ENCODE measurements at places on chromosomes 4 and X.

GRCh38 chr4:182294451-182294850, 51.2 kb downstream of the TENM3 start:
- DNase-seq = no peak

GRCh38 chrX:49082271-49082871, 2.7 kb upstream of the WDR45 start:
- DNase-seq = no peak

DNA sequence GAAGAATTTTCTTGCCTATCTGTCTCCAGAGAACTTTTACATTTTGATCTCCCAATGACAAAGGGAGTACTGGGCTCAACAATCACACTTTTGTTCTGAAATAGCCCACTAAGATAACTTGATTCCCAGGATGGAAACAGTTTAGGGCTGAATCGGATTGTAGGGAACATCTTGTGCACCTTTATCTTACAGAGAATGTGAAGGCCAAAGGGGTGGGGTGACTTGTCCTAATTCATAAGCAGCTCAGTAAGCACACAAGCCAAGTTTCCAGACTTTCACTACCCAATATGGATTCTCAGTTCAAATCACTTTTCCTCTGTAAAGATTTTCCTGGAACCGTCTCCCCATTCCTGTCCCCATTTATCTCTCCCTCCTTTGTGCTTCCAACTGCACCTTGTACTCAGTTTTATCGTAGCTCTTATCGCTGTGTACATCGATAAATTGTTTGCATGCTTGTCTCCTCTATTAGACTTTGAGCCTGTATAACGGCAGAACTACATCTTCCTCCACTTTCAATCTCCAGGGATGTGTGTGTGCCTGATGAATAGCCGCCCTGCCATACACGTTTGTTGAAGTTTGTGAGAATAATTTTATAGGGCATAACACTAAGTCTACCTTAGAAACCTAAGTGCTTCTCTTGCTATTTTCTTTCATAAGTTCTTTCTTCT, 77.4 kb downstream of the MBNL3 start:
- no peak for DNase-seq

GRCh38 chrX:132199941-132200340, 19.3 kb downstream of the RAP2C start:
- no peak for DNase-seq

DNA sequence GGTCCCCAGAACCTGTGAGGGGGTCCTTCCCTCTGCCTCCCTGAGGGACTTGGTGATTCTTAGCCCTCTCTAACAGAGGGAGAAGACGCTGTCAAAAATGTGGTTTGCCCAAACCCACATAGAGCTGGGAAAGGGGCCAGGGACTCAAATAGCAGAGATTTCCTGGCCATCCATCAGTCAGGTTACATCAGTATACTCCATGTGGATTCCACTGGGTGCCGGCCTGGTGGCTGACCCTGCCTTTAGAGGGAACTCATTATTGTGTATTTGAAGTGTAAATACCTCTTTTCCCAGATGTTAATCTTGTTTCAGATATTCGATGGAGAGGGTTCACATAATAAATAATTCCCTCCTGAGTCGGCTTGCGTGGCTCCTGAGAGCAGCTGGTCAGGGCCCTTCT, 130.3 kb downstream of the TBL1X start:
- DNase-seq = no peak

GRCh38 chr4:124745985-124746801, 33.7 kb upstream of the ANKRD50 start:
- DNase-seq = no peak

GRCh38 chr4:3010998-3011397, 47.6 kb downstream of the GRK4 start:
- DNase-seq = no peak

DNA sequence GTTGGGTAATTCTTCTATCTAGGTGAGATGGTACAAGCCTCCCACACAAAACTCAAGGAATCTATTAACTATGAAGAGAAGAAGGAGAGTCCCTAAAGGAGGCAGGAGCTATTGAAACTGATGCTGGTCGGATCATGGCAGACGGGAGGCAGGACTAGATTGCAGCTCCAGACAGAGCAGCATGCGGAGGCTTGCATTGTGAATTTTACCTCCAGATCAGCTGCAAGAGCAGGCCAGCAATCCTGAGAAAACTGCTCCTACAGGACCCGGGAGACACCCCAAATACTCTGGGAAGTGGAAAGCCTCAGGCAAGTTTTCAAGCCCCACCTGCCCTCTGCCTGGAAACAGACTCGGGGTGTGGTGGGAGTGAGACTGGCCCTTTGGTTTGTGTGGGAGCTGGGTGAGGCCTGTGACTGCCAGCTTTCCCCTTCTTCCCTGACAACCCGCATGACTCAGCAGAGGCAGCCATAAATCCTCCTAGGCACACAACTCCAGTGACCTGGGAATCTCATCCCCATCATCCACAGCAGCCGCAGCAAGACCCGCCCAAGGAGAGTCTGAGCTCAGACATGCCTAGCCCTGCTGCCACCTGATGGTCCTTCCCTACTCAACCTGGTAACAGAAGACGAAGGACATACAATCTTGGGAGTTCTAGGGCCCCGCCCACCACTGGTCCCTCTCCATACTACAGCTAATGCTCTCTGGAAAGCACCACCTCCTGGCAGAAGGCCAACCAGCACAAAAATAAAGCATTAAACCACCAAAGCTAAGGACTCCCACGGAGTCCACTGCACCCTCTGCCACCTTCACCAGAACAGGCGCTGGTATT, 30.9 kb downstream of the GATB start:
- no peak for DNase-seq

GRCh38 chrX:6980981-6981380, 166.5 kb upstream of the STS start:
- no peak for DNase-seq

DNA sequence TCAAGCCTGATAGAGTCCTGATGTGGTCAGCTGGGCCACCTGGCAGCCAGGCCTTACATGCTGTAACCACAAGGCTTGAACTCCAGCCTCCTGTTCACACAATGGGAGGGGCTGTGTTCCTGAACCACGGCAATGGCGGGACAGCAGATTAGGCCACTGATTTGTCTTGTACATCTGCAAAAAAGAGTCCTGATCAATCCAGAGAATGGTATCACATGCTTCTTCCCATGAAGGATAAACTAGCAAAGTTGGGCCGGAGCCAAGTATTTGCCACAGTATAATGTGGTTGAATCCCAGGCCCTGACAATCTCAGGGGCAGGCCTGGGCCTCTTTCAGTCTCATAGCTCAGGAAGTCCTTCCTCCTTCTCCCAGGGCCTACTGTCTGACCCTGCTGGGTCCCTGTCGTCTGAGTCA, 2182.5 kb upstream of the AGA start:
- no peak for DNase-seq

DNA sequence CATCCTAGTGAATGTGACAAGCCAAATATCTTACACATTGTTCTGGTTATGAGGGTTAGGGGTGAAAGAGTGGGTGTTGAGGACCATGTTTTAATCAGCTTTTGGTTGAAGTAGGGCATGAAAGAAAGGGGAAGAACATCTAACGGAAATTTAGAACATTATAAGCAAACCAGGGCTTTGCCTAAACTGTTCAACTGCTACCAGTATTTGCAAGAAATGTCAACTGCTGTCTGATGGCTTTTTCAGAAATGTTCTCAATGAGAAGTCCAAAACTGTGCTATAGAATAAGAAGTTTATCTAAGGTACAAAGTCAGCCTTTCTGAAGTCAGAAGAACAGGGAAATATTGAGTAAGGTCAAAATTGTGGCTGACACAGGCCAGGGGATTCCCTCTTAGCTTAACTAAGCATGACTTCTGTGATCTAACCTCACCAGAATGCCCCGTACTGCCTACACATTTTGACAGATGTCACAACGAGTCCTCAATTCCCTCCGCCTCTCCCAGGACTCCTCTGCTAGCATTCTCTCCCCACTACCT, 67.1 kb downstream of the DTHD1 start:
- no peak for DNase-seq

- no peak for DNase-seq
Measured at GRCh38 chrX:44042751-44043150, 69.6 kb upstream of the NDP start.

- DNase-seq = no peak
Measured at GRCh38 chrX:140503238-140503601, 1.6 kb downstream of the SOX3 start.

GRCh38 chrX:10041383-10041782, 74.2 kb downstream of the CLDN34 start:
- DNase-seq = no peak

GRCh38 chr4:87216469-87216868, 3.9 kb downstream of the KLHL8 start:
- DNase-seq = no peak

DNA sequence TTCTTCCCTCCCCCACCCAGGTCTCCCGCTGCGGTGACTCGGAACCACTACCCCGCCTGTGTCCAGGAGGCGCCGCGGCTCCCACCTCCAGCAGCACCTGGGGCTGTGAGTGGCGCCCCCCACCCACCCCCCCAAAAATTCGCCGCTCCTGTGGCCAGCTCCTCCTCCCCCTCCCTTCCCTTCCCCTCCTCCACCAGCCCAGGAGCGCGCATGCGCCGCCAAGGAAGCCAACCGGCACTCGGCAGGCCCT, 278 bp downstream of the CLOCK start:
- DNase-seq = no peak

DNA sequence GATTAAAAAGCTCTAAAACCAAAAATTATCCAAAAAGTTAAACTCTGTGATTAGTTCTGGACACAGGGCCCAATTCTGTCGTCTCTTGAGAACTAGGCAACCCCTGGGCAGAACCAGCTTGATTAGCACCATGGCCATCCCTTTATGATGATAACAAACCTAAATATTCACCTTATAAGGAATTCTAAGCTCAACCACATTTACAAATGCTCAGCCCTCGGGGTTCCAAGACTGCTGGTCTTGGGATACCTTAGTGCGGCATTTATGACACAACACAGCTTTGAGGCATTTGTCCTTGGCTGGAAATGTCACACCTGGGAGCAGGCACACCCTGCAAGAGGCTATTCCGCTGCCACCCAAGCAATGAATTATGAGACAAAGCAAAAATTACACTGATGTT, 27.5 kb upstream of the NAP1L5 start:
- no peak for DNase-seq

DNA sequence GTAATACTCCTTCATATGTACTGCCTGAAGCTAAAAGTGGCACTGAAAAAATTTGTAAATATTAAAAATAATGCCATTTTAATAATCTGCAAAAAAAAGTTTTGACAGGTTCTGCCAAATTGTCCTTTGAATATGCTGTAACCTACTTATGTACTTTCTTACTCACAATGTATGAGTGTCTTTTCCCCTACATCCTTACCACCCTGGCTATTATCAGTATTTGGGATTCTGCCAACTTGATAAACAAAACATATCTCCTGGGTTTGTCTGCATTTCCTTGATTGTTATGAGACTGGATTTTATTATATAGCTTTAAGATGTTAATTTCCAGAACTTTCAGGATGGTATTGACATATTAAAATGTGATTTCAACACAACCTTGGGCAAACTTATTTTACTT, 187.9 kb downstream of the CHM start:
- no peak for DNase-seq

DNA sequence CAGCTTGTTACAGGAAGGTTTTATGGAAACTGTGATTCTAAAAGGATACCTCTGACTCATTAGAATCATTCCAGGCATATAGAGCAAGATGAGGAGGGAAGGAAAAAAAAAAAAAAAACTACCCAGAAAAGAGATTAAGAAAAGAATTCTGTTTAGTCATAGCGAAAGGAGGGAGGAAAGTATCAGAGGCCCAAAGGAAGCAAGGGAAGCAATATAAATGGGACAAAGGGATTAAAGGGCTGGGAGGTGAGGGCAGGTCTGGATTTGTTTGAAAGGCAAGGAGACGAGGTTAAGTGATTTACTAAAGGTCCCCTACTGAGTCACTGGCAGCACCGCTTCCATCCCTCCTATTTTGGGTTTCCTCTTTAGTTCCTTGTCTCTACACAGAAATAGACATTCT, 88.6 kb upstream of the IL1RAPL1 start:
- no peak for DNase-seq

DNA sequence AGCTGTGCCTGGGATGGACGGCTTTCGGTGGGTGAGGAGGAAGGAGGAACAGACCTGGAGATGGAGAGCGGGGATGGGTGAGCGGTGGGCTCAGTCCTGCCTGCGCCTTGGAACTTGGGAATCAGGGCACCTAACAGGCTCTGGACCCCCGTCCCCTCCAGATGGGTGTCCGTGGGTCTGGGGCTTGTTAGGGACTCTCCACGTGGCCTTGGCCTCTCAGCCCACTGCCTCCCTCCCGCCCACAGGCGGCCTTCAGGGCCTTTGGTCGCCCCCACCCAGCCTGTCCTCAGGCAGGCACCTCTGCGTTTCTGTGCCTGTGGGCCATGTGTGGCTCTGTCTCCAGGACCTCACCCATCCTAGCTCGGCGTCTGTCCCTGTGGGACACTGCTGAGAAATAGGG, 29.0 kb downstream of the TRMT44 start:
- no peak for DNase-seq

DNA sequence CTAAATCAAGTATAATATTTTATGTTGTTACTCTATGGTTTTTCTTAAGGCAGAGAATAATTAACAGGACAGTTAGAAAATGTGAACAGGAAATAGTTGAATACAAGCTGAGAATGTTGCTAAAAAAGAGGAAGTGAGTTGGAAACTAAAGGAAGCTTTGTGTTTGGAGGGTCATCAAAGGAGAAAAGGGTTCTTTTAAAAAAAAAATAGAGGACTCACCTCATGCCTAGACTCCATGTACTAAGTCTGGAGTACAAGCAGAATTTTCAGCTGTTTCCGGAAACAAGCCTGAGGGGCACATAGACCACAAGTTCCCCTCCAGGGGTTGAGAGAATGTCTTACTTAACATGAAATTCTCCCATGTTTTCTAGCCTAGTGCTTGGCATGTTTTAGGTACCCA, 20.1 kb upstream of the MAP7D3 start:
- no peak for DNase-seq

- DNase-seq = no peak
Measured at GRCh38 chr4:118783887-118784286, 52.0 kb downstream of the SEC24D start.

GRCh38 chr4:153148791-153149190, 55.5 kb upstream of the TRIM2 start:
- DNase-seq = no peak

GRCh38 chr4:162229670-162230069, 65.9 kb upstream of the FSTL5 start:
- DNase-seq = no peak

GRCh38 chr4:152522754-152523153, 13.1 kb downstream of the FBXW7 start:
- DNase-seq = no peak

- no peak for DNase-seq
Measured at GRCh38 chr4:73860181-73860580, 7.1 kb downstream of the PF4V1 start.

DNA sequence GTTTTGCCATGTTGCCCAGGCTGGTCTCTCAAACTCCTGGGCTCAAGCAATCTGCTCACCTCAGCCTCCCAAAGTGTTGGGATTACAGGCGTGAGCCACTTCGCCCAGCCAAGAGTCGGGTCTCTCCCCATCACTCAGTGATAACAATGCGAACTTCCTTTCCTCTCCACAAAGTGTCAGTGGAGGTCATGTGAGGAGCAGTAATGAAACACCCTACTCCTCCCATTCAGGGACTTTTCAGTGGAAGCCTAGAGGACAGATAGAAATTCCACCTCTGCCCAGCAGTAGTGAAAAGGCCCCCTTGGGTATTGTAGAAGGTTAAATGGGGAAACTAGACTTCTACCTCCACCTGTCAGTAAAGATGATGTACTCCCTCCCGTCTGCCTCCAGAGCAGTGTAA, 141.9 kb upstream of the STK26 start:
- DNase-seq = no peak

Measured in cerebellar nuclear complex (tissue), 1 donor.